ENCODE measurements at places on chromosomes 2 and 18.

- DNase-seq, result no peak
These were observed 120.9 kb downstream of the FAM210A start for GRCh38 chr18:13605477-13605876.

DNA sequence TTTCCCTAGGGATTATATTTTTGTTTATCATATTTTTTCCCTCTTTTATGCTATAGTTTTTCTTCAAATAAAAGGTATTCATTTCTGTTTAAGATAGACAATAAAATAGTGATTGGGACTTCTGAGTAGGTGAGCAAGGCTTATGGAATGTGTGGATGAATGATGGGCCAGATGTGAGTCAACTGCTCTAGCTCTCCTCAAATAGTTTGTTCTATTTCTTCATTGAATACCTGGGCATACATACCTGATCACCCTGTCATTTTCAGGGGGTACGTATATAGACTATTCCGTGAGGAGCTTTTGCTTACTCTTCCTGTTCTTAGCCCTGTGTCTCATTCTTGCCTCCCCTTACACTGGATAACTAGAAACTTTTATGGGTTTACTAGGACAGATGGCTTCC is 41.9 kb downstream of the BABAM2 start:
- DNase-seq, result no peak

GRCh38 chr2:10864251-10864650 is 47.5 kb upstream of the KCNF1 start:
- no peak for DNase-seq

DNA sequence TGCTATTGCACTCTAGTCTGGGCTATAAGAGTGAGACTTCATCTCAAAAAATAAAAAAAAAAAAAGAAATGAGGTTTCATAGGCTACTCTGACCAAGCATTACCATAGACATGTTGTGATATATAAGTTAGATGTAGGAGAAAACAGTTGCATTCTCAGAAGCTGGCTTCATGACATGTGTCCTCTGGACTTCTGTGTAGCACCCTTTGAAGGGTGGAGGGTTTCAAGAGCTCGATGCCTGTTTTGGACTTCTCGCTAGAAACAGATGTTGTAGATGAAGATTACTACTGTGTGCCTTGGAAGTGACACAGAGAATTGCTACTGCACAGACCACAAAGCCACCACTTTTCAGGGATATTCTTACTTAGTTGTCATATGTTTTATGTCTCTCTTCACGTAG is 91.0 kb downstream of the TMEM247 start:
- no peak for DNase-seq

DNA sequence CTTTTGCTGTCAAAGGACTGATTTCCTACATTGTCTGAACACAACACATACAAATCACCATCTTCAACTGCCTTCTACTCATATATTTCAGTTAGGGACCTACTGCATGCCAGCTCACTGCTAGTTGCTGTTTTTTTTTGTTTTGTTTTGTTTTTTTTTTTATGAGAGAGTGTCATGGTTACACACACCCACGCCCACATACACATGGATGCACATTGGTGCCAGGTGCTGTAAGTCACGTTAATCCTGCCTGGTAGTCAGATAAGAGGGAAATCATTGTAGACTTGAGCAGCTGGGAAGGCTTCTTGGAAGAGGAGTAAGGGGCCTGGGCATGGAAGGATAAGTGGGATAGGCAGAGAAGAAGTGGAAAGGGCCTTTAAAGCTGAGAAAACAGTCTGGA is 209.9 kb downstream of the TDRD15 start:
- no peak for DNase-seq

DNA sequence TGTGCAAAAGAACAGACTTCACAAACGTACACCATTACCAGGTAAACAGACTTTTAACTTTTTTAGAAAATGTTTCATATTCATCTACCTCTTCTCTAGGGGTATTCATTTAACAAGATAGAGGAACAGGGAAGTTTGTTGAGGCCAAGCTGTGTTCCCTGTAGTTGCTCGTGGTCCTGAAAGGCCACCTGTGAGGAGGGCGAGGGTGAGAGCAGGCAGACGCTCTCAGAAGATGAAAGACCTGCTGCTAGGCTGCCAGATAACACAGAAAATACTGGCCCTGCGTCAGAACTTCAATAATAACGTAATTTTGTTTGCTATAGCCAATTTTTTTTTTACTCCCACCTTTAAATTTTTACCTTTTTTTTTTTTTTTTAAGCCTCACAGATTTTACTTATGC is 42.0 kb downstream of the SOCS6 start:
- DNase-seq, result no peak

- DNase-seq, result no peak
These were observed 173.5 kb downstream of the ALK start for GRCh38 chr2:29747786-29748470.

DNA sequence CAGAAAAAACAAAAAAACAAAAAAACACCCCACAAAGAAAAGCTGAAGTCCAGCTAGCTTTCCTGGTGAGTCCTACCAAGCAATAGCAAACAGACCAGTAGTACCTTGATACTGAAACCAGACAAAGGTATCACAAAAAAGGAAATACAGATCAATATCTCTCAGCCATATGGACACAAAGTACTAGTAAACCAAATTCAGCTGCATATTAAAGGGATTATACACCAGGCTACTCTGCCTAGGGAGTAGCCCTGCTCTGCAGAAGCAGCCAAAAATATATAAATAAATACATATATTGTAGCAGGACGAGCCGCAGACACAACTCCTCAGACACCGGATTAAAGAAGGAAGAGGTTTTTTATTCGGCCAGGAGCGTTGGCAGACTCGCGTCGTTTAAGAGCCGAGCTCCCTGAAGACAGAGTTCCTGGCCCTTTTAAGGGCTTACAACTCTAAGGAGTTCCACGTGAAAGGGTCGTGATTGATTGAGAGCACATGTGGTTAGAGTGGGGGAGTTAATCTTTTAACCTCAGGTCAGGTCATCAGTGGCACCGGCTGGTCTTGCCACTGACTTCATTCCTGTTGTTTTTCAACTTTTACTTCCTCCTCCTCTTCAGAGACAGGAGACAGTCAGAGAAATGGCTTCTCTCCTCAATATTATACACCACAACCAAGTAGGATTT is 38.4 kb upstream of the DTNB start:
- no peak for DNase-seq

- DNase-seq, result no peak
These were observed 119.8 kb upstream of the ATP8B1 start for GRCh38 chr18:57922885-57923284.

- DNase-seq, result no peak
These were observed 148.3 kb downstream of the RHBDD1 start for GRCh38 chr2:226983895-226984749.

- DNase-seq, result no peak
These were observed 185.2 kb downstream of the BARD1 start for GRCh38 chr2:214624166-214624760.

DNA sequence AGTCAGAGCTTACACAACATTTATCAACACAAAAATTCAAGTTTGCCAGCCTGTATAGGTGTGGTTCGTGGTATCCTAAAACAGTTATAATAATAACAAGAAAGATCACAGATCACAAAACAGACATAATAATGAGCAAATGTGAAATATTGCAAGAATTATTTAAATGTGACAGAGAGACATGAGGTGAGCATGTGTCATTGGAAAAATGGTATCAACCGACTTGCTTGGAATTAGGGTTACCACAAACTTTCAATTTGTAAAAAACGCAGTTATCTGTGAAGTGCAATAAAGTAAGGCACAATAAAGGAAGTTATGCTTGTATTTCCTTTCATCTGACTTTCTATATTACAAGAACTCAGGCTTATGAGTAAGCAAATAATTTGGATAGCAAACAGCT is 116.8 kb downstream of the IKZF2 start:
- no peak for DNase-seq

DNA sequence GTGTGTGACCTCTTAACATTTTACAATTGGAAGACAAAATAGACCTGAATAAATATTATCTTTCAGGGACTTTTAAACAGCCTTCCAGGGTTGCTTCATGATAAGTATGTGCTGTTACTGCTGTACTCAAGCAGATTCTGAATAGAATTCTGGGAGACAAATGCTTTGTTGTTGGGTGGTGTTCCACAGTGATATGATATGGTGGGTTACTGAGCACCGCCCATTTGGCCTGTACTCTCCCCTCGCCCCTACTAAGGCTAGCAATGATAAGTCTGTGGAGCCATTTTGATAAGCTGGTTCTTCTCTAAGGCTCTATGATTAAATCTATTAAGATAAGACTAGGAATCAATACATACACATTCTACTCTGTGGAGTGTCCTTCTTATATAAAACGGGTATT is 89.8 kb upstream of the ITGA4 start:
- DNase-seq, result no peak

GRCh38 chr2:202339071-202339870 is 36.9 kb upstream of the BMPR2 start:
- no peak for DNase-seq

GRCh38 chr2:231590614-231591013 is 2.0 kb upstream of the TEX44 start:
- no peak for DNase-seq

GRCh38 chr2:66696374-66696773 is 261.4 kb downstream of the MEIS1 start:
- DNase-seq, result no peak

- no peak for DNase-seq
These were observed 11.6 kb upstream of the BOK start for GRCh38 chr2:241546771-241547498.

DNA sequence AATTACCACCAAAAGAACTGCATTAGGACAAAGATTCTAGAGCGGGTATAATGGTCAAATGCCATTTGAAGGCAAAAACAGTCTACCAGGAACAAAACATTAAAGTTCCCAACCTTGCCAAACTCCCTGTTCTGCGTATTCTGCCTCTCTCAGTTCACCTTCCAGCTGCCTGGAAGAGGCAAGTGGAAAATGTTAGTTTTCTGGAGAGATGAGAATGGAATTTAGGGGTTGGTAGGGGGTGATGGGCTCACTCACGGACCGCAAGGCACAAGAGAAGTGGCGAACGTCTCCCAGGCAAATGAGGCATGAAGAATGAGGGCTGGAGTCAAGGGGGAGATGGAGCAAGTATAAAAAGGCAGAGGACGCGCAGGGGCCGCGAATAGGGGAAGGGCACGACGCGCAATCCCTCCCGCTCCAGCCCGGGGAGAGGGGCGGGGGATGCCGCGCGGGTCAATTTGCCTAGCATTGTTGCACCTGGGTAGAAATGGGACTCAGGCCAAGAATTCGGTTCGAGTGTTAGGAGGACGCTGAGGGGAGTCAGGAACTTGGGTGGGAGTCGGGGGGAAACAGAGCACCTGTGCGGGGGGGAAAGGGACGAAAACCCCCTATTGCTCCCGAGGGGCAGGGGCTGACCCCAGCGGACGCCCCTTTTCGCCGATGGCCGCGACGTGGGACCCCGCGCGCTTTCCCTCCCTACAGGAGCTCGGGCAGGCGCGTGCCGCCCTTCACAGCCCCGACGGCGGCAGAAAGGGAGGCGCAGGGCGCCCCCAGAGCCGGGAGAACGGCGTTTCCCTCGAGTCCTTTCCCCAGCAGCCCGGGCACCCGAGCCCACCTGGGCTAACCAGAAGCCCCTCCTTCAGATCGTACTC is 573 bp downstream of the PAIP2B start:
- DNase-seq, result no peak

GRCh38 chr18:36706134-36706881 is 122.5 kb downstream of the TPGS2 start:
- no peak for DNase-seq

GRCh38 chr18:7177116-7177744 is 53.7 kb upstream of the LRRC30 start:
- no peak for DNase-seq

- DNase-seq, result no peak
These were observed 43.7 kb upstream of the TANK start for GRCh38 chr2:161116509-161116908.

DNA sequence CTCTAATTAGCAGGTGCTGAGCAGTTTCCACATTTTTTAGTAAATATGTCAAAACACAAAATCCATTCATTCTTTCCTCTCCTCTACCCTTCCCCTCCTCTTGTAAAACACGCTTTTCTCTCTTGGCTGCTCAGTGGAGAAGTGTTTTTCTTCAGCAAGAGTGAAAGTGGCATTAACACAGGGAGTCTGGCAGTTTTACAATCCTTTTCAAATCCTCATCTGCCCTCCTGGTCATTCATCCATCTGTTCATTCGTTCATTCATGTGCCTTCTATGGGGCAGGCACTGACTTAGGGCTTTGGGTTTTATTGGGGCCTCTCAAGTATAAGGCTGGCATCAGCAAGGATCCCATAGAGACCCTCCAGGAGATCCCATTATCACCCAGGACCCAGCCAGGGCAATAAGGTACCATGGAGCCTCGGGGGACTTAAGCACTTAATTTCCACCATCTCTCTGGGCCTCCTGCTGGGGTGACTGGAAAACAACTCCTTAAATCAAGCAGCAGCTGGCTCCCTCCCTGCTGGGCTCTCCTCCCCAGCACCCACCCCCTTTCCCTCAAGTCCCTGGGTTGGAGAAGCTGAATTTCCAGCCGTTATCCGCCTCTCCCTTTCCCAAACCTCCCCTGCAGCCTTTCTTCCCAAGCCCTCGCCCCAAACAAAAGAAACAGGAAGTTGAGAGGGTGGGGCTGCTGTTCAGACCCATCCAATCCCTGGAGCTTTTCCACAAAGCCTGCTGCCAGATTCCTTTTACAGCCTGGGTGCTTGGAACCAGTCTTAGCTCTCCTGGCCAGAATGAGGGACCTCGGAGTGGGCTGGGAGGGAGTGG is 32.6 kb downstream of the MARCHF4 start:
- no peak for DNase-seq

DNA sequence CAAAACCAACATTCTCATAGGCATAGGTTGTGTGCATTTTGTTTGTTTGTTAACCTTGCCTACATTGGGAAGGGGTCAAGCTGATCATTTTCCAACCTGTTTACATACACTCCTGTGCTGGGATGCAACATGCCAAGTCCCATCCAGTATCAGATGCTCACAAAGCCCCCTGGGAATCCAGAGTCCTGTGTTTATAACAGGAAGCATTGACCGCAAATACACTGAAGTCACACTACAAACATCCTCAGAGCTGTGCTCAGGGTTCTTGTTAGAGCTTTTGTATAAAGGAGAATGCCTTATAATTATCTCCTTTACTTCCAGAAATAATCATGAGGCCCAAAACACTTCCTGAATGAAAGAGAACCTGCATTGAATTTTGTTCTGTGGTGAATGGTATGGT is 488.7 kb upstream of the TCF4 start:
- no peak for DNase-seq

GRCh38 chr2:64313398-64313723 is 140.6 kb upstream of the LGALSL start:
- no peak for DNase-seq

- no peak for DNase-seq
These were observed 53.8 kb upstream of the RBBP8 start for GRCh38 chr18:22879293-22879692.

DNA sequence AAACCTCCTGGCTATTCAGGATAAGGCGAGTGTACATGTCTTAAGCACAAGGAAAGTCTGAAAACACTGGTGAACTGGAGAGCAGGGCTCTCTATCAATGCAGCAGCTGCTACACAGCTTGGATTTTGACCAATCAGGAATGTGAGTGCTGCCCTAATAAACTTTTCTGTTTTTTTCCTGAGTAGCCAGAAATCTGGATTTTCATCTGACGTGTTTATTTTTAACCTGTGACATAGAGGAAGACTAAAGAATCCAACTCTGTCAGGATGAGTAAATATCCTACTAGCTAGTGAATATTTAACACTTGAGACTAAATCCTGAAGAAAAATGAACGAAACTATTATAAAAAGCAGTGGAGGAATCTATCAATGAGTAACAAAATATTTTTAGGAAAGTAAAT is 1638.9 kb downstream of the LRP1B start:
- no peak for DNase-seq

- DNase-seq, result no peak
These were observed 1257.7 kb upstream of the CDH2 start for GRCh38 chr18:29434650-29435049.

Measured in stimulated activated CD8-positive, alpha-beta memory T cell treated with anti-CD3 and anti-CD28 coated beads, Interleukin-2, amount 100 ng/mL, for 1 hour (primary cell).